SK-N-SH (cell line): ENCODE measurements at places on chromosomes 5 and 9. TPM values are rescaled to one million over a fixed set of nuclear protein-coding genes. Genes with fewer than 3 reads are reported as not detected.

DNA sequence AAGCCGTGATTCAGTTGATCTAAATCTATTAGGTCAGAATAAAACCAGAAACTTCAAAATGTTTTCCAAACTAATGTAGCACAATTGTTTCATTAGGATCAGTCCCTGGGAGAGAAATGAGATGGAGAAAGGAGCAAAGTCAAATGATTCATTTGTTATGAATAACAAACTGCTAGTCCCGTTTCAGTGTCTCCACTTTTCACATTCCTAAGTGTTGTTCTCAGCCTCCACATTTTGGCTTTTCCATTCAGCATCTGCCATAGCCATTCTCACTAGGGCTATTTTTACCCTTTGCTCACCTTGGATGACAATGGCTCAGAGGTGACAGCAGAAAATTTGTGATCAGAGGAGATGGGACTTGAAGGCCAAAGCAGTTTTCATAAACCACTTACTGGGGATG is 314.1 kb upstream of the KIF2A start:
- DNase-seq = no peak
- H3K27ac ChIP-seq = no peak overlapping the region
- H3K27me3 ChIP-seq = no peaks in the 10 kb centered on the region
- H3K4me3 ChIP-seq = no peak overlapping the region
- H3K36me3 ChIP-seq = no peaks in the 10 kb centered on the region

- no peak overlapping the region for H3K4me3 ChIP-seq
- H3K4me1 ChIP-seq = peaks cover 2% of the 10 kb centered on the region; the same call in 1 of the 2 replicates
- no peak for DNase-seq
- H3K27me3 ChIP-seq = no peaks in the 10 kb centered on the region
Observed at GRCh38 chr5:121758615-121759014, 93.1 kb upstream of the FTMT start.

DNA sequence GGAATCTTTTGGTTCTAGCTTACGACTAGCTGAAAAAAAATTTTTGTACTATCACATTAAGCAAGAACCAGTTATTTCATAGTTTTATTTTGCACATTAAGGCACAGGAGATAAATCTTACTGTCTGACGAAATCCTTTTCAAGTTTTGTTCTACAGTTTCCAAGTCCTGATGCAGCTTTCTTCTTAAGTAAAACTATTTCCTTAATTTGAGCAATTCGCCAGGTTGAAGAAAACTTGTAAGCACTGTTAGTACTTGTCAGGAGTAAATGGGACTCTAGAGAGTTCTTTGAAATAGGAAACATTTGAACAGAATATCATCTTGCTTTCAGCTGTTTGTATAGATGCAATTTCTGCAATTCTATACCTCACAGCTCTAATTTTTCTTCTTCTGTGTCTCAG is 318.8 kb upstream of the ELAVL2 start:
- no peak overlapping the region for H3K4me3 ChIP-seq
- H3K27ac ChIP-seq = no peak overlapping the region
- no peak for DNase-seq
- H3K36me3 ChIP-seq = no peaks in the 10 kb centered on the region

DNA sequence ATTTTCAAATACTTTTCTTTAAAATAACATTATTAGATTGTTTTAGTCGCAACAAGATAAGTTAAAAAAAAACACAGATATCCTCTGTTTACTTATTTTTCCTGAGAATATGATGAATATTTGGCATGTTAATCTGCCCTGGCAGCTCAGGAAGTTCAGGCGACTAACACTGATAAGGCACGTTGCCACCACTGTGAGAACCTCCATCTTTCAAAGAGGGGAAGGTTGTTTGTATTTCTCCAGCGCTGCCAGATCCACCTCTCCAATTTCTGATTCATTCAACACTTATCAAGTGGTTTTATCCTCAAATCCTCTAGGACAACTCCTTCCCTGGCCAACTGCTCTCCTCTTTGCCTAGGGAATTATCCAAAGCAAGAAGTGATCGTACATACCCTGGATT is 21.8 kb downstream of the CTNNAL1 start:
- peaks cover 21% of the 10 kb centered on the region for H3K36me3 ChIP-seq
- DNase-seq = no peak
- H3K27ac ChIP-seq = no peak overlapping the region
- H3K27me3 ChIP-seq = no peaks in the 10 kb centered on the region

DNA sequence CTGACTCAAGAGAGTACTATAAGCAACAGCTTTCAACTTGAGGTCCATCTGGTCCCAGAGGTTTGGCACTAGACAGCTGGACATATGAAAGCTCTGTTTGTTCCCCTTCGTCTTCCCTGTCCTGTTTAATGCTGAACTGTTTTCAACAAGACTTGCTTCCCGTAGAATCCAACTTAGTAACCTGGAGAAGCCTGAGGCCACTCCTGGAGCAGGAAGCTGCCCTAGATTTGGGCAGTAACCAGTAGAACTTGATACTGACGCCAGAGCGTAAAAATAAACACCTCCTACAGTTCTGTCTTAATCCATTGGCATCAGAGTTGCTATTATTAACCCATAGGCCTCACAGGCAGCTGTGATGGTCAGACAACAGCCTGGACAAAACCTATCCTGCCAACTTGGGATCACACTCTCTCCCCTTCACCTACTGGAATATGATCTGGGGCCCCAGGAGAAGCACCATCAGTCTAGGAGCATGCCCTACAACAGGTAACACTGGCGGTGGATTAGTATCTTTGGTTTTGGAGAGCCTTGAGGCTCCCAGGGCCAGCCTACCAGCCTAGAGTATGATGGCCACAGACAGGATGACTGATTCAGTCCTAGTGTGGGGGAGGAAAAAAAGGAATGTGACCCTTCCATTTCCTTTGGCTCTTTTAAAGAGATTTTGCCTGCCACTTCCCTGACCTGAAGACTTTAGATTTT is 29.2 kb downstream of the RUSC2 start:
- H3K27ac ChIP-seq = peak overlapping the region; percentile 92
- DNase-seq = no peak
- no peak overlapping the region for H3K4me3 ChIP-seq
- no peaks in the 10 kb centered on the region for H3K36me3 ChIP-seq

DNA sequence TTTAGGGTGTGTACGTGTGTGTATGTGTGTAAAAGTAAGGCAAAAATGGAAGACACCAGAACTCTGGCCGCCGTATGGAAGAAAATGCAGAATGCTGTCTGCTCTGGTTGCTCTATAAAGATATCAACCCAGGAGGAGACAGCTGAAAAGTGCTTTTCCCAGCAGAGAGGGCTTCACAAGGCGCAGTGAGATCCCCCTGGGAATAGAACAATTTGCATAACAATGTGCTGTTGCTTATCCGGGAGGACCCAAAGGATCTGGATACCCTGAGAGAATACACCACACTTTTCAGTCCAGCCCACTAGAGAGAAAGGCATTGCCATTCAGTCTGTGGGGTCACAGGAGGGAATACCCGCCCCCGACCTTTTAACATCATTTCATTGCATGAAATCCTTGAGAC is 230.6 kb downstream of the EBF1 start:
- H3K4me1 ChIP-seq = no peaks in the 10 kb centered on the region
- H3K36me3 ChIP-seq = no peaks in the 10 kb centered on the region
- H3K27me3 ChIP-seq = no peaks in the 10 kb centered on the region
- no peak overlapping the region for H3K27ac ChIP-seq

GRCh38 chr5:126937771-126938170 is 92.6 kb downstream of the MARCHF3 start:
- H3K27me3 ChIP-seq = no peaks in the 10 kb centered on the region
- no peaks in the 10 kb centered on the region for H3K36me3 ChIP-seq
- H3K27ac ChIP-seq = peak overlapping the region; percentile 60; the same call in 1 of the 2 replicates
- H3K4me3 ChIP-seq = no peak overlapping the region
- no peak for DNase-seq
- H3K4me1 ChIP-seq = peaks cover 5% of the 10 kb centered on the region

DNA sequence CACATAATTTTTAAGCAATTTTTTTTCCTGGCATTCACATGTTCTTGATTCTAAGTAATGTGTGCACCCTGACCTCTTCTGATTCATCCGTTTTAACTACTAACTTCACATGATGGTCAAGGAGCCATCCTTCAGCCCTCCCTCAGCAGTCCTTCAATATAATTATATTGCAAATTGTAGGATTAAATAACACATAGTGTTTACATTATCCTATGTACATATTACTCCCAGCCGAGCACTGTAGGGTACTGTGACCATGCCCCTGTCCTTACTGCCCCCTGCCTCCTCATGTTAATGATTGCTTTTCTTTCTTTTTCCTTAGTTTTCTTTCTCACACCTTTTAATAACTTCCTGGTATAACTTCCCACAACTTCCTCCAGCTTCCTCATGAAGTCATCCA is 96.3 kb upstream of the FANCC start:
- no peaks in the 10 kb centered on the region for H3K36me3 ChIP-seq
- no peak overlapping the region for H3K27ac ChIP-seq
- H3K27me3 ChIP-seq = no peaks in the 10 kb centered on the region
- DNase-seq = no peak
- no peak overlapping the region for H3K4me3 ChIP-seq

Gene NSMF
- polyA plus RNA-seq = 58.6 and 58.8 TPM in 2 replicates
